Activated CD8-positive, alpha-beta memory T cell treated with anti-CD3 and anti-CD28 coated beads for 1 hour (primary cell): ENCODE measurements at places on chromosomes 12 and 14.

GRCh38 chr14:39097159-39097558 lies 5.9 kb downstream of the SEC23A start:
- no peak for DNase-seq

GRCh38 chr14:44795725-44796124 lies 166.0 kb downstream of the KLHL28 start:
- no peak for DNase-seq

DNA sequence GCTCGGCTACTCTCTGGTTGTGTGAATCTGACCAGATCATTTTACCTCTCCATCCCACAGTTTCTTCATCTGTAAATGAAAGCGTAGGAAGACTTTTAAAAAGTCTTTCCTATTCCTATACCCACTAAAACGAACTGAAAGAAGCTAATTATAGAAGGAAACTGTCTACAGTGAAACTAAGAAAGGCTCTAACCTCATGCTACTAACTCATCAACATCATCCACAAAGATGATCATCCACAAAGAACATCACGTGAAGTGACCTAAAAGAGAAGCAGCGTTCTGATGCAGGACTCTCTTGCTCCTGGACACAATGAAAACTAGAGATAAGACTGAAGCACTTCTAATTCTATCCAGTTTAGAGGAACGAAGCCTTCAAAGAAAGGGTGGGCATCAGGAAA lies 58.5 kb upstream of the OSBPL8 start:
- no peak for DNase-seq

DNA sequence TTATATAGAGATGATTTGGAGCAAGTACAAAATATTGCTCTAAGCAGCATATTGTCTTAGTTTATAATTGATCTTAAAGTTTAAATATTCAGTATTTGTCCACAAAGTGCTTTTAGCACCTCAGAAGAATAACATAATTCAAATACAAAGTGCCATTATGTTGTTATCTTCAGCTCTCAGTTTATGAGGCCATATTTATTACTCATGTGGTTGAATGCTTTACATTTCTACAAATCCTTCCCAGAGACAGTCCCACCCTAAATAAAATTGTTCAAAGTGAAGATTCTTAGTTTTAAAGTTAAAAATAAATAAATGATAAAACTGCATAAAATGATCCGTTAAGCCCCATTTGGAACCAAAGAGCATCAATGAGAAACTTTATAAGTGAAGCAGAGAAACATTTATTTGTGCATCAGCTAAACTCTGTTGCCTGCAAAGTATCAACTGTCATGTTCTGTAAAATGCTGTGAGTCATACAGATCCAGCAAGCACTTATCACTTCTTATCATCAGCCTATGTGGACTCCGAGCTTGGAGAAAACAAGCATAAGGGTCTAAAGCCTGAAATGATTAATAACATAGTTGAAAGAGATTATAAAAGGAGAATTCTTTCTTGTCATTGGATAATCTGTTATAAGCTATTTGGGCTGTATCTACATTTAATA lies 218.9 kb downstream of the ADAMTS20 start:
- no peak for DNase-seq

DNA sequence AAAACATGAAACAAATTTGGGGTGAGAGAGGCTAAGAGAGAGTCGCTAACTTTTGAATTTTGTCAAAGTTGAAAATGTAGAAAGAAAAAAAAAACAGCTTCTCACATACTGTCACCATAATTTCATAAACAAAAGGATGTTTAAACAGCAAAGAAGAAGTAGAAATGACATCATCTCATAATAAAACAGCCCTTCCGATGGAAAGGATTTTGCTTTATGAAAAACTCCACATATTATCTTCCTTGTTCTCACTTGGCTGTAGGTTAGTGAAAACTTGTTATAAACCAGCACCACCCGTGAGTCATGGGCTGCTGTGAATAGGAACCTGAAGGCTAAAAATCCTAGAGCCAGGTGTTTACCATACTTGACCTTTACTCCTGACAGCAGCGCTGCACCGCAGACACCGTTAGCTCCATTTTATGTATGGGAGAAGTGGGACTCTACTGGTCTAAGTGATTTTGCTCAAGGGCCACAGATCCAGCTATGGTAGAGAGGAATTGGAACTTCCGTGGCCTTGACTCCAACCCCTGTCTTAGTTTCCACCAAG lies 63.0 kb upstream of the VRK1 start:
- no peak for DNase-seq

DNA sequence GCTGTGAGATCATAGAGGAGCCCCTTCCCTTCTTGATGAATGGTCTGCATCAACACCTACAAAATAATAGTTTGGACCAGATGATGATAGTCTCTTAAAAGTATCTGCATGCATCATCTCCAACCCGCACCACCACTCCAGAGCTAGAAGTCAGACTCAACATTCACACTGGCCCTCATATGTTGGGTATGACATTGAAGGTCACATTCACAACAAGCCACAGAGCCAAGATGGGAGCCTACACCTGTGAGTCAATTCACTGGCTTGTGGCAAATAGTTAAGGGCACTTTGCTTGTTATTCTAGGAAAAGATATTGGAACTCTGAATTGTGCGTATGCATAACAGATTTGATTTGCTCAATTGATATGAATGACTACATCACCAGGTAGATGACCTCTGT lies 1197.9 kb downstream of the VRK1 start:
- no peak for DNase-seq

DNA sequence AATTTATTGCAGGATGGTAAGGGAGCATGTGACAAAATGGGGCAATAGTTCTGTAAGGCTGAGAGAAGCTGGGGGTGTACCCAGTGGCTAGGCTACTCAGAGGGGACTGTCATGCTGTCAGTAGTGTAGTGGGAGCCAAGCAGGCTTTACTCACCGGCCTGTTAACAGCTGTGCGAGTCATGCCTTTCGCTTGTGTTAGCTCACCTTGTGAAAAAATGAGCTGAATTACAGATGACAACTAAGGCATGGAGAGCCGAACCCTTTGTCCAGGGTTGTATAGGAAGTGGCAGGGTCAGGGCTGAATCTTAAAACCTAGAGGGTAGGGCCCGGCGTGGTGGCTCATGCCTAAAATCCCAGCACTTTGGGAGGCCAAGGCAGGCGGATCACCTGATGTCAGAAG lies 37.9 kb downstream of the SH2B3 start:
- DNase-seq, result no peak

DNA sequence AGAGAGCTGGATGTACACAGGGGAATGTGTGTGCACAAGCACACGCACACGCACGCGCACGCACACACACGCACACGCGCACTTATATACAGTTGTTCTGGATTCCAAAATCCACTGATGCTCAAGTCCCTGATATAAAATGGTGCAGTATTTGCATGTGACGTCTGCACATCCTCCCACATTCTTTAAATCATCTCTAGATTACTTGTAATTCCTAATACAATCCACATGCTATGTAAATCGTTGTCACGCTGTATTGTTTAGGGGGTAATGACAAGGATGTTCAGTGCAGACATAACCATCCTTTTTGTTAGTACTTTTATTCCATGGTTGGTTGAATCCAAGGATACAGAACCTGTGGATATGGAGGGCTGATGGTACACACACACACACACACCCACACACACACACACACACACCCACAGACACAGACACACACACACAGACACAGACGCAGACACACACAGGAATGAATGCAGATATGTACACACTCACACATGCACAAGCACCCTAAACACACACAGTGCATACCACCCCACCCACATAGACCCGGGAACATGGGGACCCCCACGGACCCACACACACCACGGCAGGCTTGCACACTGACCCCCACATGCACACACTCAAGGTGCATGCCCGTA lies 188.5 kb upstream of the PRMT8 start:
- DNase-seq, result no peak

DNA sequence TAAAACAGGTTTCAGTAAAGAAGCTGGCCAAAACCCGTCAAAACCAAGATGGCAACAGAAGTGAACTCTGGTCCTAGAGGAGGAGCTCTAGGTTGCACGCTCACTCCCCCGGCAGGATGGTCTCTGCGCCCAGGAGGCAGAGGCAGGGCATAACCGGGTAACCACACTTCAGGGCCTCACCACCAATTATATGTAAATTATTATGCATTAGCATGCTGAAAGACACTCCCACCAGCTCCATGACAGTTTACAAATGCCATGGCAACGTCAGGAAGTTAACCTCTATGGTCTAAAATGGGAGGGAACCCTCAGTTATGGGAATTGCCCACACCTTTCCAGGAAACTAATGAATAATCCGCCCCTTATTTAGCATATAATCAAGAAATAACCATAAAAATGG lies 20.1 kb upstream of the SLC6A12 start:
- no peak for DNase-seq
